ENCODE measurements at places on chromosomes 2 and 18. TPM values are rescaled to one million over a fixed set of nuclear protein-coding genes. Genes with fewer than 3 reads are reported as not detected.
A peak's percentile ranks its signal among the peaks of the same experiment; 100 is the strongest.

- H3K4me1 ChIP-seq, result peaks cover 20% of the 10 kb centered on the region
- H3K27ac ChIP-seq, result peak overlapping the region; percentile 31
- no peaks in the 10 kb centered on the region for H3K27me3 ChIP-seq
Measured at GRCh38 chr2:195579776-195580555, 77.1 kb upstream of the SLC39A10 start.

Gene HNMT
- 64.9 TPM for total RNA-seq

DNA sequence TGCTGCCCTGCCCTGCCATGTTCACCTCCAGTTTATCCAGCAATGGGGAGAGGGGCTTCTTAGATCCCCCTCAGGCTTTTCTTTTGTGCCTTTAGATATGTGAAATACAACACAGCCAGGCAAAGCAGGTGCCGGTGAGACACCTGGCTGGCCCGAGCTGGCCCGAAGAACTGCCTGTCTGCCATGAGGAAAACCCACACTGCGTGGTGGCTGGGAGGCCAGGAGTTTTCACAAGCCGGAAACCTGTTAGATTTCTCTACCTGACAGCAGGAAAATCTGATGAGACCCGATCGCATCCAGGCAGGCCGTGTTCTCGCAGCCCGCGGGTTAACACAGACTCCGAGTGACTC, 5.7 kb upstream of the GAL3ST2 start:
- no peak for DNase-seq
- H3K27me3 ChIP-seq, result no peaks in the 10 kb centered on the region
- H3K36me3 ChIP-seq, result no peaks in the 10 kb centered on the region

DNA sequence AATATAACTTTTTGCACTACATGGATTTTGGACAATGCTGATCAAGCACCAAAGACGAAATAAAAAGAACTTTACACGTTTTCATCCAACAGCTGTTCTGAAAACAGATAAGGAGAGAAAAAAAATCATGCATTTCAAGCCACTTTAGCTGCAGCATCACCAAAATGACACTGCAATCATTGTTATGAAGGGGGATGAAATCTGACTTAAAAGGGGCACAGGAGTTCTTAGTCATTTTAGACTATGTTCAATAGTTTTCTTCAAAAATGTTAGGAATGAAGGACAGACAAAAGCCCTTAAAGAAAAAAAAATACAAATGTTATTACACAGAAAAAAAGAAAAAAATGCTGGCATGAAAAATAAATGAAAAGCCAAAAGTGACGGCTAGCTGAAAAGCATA, 71.2 kb downstream of the CUL3 start:
- H3K4me1 ChIP-seq, result peaks cover 8% of the 10 kb centered on the region
- no peak overlapping the region for H3K27ac ChIP-seq
- no peak overlapping the region for H3K4me3 ChIP-seq
- no peak for DNase-seq
- H3K36me3 ChIP-seq, result no peaks in the 10 kb centered on the region

Gene CHAC2
- total RNA-seq, result 1.5 TPM

DNA sequence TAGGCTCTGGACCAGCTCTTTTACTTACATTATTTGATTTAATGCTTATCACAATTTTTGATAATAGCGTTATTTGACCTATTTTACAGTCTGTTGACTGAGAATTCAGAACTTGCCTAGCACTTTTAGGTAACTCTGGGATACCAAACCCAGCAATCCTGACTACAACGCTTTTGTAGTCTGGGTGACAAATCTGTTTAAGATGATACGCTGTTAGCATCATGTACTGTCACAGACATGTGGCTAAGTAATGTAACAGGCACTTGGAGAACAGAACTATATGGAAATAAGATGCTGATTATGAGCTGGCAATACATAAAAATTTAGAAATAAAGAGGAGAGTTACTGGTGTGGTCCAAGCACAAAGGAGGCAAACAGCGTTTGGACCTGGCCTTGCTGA, 130.6 kb downstream of the RBMS1 start:
- DNase-seq, result no peak
- no peak overlapping the region for H3K27ac ChIP-seq
- H3K36me3 ChIP-seq, result no peaks in the 10 kb centered on the region
- no peak overlapping the region for H3K4me3 ChIP-seq
- peaks cover 12% of the 10 kb centered on the region for H3K4me1 ChIP-seq

- no peak for DNase-seq
- H3K27ac ChIP-seq, result no peak overlapping the region
- no peak overlapping the region for H3K4me3 ChIP-seq
- H3K4me1 ChIP-seq, result peaks cover 81% of the 10 kb centered on the region
- H3K36me3 ChIP-seq, result no peaks in the 10 kb centered on the region
Measured at GRCh38 chr2:55033076-55033742, 17.0 kb downstream of the RTN4 start.

DNA sequence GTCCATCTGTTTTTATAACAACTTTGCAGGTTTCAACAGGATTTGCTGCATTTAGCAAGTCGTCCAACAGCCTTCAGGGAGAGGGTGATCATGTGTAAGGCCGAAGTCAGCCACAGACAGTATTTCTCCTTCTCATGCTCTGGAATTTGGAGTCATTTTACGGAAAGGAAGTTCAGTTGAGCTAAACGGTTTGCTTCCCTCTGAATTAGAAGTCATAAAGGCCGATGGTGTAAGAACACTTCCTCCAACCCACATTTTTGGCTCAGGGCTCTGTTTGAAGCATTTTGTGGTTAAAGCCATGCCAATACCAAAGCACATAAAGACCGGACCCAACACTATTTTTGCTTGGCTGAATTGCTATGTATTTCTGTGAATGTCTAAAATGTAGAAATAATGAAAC, 129.5 kb downstream of the TMEM182 start:
- no peak overlapping the region for H3K4me3 ChIP-seq
- H3K36me3 ChIP-seq, result no peaks in the 10 kb centered on the region
- no peak overlapping the region for H3K27ac ChIP-seq
- no peak for DNase-seq
- H3K27me3 ChIP-seq, result no peaks in the 10 kb centered on the region
- no peaks in the 10 kb centered on the region for H3K4me1 ChIP-seq

Gene ATP5MC3
- total RNA-seq, result 258 TPM
